ENCODE measurements at places on chromosomes 1 and 21.

GRCh38 chr1:158996998-158997397 lies 12.7 kb upstream of the IFI16 start:
- DNase-seq, result no peak

GRCh38 chr1:66349242-66349641 lies 184.7 kb upstream of the SGIP1 start:
- no peak for DNase-seq

- no peak for DNase-seq
These were observed 287.5 kb downstream of the SMYD3 start for GRCh38 chr1:246219508-246220030.

DNA sequence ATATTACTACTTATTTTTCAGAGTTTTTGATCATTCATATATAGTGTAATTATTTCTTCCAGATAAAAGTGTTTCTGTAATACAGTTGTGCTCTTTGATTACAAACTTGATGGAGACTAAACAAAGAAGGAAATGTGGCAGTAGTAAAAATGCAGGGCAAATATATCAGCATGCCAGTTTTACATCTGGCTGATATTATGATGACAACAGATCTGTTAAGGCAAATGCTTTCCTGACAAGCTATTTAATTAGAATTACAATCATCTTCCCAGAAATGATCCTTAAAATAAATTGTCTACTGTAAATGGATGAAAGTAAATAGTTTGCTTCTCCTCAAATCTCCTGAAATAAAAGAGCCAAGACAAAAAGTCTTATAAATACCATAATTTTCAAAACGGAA lies 1659.8 kb downstream of the BRINP3 start:
- DNase-seq, result no peak

DNA sequence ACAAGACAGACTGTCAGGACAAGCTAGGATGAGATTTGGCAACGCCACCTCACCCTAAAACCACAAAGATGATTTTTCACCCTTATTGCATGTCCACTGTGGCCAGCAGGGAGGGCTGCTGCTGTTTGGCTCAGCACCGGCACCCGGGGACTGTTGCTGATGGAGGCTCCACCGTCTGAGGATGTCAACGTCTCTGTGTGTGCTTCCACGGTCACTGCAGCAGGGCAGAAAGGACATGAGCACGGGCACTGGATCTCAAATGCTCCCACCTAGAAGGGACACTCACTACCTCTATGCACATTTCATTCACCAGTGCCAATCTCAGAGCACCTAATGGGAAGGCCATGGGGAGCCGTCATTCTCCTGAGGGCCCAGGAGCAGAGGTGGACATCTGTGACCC lies 599.6 kb downstream of the PTPRU start:
- no peak for DNase-seq

DNA sequence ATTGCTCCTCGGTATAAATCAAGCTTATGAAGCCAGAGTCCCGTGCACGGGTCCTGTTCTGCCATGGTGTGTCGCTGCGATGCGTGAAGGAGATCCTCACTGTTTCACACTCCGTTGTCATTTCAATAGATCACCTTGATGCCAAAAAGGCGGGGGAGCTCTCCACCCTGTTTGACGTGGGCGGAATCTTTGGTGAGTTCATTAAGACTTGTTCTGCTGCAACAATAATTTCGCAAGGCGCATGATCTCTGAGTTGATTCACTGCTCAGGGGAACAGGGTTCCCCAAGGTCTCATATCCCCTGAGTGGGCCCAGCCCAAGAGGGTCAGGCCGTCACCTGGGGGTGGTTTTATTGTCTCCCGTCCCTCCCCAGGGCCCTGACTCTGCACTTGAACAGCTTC lies 50.0 kb downstream of the SLC37A1 start:
- DNase-seq, result no peak

DNA sequence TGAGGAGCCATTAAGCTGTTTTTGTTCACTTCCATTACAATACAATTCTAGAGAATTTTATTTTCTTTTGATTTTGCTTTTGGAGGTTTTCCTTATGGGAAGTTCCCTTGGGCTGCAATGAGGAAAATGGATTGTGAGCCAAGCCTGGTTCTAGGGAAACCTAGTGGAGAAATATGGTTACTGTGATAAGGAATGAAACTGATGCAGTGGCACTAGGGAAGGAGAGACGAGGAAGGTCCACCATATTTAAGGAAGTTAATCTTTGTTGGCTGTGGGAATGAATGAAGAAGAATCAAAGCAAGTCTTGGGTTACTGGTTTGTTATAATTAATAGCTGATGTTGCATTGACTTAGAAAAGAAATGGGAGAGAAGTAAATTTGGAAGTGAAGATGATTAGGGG lies 28.4 kb downstream of the CHML start:
- DNase-seq, result no peak

DNA sequence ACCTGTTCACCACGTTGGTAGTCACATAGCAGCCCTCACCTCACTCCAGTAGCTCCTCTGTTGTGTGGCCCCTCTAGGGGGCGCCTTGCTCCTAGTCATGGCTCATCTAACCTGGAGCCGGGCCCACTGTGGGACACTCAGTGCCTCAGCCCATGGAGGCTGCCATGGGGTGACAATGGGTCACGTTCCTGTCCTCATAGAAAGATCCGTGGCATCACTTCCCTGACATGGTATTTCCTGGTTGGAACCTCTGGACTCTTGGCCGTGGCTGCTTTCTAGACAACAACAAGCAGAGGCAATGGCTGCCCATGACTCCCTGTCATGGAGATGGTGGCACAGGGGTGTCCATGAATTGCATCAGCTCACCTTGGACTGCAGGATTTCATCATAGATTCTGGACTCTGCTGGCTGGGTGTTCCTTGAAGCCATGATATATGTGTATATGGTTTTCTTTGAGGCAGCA lies 27.5 kb upstream of the SLAMF6 start:
- no peak for DNase-seq

DNA sequence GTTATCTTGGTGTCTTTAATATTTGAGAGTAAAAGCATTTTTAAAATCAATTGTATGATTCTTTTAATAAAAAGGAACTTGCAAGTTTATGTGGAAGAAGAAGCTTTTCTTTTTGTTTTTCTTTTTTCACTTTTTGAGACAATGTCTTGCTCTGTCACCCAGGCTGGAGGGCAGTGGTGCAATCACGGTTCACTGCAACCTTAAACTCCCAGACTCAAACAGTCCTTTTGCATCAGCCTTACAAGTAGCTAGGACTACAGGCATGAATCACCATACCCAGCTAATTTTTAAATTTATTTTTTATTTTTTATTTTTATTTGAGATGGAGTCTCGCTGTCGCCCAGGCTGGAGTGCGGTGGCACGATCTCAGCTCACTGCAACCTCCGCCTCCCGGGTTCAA lies 34.1 kb downstream of the CMPK1 start:
- no peak for DNase-seq

DNA sequence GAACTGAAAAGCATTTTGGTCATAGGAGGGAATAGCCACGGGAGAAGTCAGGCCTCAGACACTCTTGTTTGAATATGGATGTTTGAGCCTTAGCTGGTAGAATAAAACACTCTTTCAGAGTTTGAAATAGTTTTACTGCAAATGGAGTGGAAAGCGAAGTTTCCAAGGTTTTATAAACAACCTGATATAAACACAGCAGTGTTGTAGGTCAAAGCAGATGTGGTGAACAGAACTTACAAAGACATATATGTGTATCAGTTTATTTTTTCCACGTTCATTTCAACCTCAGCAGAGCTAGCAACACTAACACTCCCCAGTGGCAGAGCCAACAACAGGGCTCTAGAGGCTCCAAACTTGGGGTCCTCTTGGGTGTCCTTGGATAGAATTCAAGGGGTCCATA lies 89.9 kb downstream of the WLS start:
- DNase-seq, result no peak

- DNase-seq, result no peak
These were observed 1.0 kb upstream of the MCOLN2 start for GRCh38 chr1:84997667-84998600.

- DNase-seq, result no peak
These were observed 534.4 kb upstream of the PKN2 start for GRCh38 chr1:88149686-88150085.

DNA sequence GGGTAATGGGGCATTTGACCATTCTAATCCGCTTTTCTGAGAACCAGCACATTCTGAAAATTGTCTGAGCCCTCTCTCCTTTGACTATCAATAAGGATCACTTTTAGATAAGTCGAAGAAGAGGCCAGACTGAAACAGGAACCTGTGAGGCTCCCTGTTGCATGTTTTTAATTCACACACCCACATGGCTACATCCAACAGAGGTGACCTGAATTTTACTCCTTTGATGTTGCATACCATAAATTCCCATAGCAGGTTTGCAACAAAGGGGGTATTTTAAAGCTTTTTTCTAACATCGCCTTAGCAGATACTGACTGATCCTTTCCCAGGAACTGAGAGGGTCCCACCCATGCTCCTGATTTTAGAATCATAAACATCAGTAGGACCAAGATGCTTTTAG lies 450.8 kb downstream of the USP25 start:
- no peak for DNase-seq

GRCh38 chr21:28767523-28767922 lies 225.2 kb downstream of the LTN1 start:
- DNase-seq, result no peak

GRCh38 chr1:154941333-154942013 lies 5.0 kb upstream of the PMVK start:
- DNase-seq, result peak; percentile 79

DNA sequence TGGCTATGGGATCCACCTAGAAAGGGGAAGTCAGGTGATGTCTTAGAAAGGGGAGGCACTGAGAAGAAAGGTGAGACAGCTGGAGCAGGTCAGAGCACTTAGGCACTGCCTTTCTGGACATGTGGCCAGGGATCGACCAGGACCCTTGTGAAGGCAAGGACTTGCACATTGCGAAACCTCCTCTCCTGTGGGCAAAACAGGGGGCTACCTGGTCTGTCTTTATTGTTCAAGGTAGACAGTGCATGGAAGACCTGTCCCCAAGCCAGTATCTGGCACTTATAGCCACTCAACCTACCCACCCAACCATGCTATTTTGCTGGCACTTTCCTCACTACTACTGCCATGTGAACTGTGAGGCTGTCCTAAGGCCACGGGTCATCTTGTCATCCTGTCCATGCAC lies 67.2 kb downstream of the NAV1 start:
- DNase-seq, result no peak
